ENCODE measurements at places on chromosomes 1 and 21.
A peak's percentile ranks its signal among the peaks of the same experiment; 100 is the strongest.

DNA sequence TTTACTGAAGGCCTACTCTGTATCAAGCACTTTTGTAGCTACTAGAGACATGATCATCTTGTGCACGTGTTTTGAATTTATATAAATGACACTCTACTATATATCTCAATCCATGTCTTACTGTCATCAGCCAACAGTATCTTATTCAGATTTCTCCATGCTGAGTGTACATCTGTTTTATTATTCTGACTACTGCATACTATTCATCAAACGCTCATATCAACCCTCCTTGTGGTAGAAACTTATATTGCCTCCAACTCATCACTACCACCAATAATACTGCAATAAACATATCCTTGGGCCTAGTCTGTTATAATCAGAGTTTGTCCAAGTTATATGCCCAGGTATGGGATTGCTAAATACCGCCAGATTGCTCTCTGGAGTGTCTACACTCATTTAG is 81.6 kb upstream of the IRF2BP2 start:
- DNase-seq = peak; percentile 10

GRCh38 chr21:45177039-45177438 is 102.7 kb downstream of the ADARB1 start:
- DNase-seq = no peak

GRCh38 chr21:28207436-28208173 is 785.1 kb downstream of the LTN1 start:
- no peak for DNase-seq

GRCh38 chr1:230758709-230759368 is 11.7 kb downstream of the CAPN9 start:
- DNase-seq = no peak

DNA sequence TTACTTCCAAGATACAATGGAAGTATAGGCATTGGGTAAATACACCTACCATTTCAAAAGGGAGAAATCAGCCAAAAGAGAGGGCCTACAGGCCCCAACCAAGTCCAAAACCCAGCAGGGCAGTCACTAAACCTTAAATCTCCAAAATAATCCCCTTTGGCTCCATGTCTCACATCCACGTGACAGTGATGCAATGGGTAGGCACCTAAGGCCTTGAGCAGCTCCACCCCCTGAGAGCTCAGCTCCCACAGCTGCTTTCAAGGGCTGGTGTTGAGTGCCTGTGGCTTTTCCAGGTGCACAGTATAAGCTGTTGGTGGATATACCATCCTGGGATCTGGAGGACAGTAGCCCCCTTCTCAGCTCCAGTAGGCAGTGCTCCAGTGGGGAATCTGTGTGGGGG is 72.5 kb downstream of the UROD start:
- no peak for DNase-seq

GRCh38 chr1:48741380-48741779 is 35.3 kb downstream of the BEND5 start:
- no peak for DNase-seq

DNA sequence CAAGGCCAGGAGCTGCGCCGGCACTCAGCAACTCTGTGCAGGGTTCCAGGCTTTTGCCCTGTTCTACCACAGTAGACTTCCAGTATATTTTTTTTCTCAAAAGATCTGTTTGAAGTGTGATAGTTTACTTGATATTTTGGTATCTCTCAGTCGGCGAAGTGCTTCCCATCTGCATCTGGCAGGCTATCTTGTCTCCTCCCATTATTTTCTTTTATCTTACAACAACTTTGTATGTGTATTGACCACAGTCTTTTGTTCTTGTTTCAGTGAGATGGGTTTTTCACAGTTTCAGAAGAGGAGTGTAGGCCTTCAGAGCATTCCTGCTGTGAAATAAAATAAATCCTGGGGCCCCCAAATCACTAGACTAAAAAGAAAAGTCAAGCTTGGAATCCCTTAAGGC is 292.9 kb downstream of the PTGER3 start:
- DNase-seq = no peak

GRCh38 chr1:157831968-157832626 is 9.5 kb downstream of the CD5L start:
- no peak for DNase-seq

DNA sequence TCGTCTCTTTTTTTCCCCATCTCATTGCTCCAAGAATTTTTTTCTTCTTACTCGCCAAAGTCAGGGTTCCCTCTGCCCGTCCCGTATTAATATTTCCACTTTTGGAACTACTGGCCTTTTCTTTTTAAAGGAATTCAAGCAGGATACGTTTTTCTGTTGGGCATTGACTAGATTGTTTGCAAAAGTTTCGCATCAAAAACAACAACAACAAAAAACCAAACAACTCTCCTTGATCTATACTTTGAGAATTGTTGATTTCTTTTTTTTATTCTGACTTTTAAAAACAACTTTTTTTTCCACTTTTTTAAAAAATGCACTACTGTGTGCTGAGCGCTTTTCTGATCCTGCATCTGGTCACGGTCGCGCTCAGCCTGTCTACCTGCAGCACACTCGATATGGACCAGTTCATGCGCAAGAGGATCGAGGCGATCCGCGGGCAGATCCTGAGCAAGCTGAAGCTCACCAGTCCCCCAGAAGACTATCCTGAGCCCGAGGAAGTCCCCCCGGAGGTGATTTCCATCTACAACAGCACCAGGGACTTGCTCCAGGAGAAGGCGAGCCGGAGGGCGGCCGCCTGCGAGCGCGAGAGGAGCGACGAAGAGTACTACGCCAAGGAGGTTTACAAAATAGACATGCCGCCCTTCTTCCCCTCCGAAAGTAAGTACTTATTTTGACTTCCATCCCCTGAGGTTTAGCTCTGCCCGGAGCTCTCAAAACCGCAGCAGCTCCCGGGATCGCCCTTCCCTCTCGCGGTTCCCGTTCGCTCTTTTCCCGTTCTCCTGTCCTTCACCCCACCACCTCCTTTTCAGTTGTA is 1.5 kb downstream of the TGFB2 start:
- DNase-seq = peak; percentile 28

GRCh38 chr1:230230948-230231773 is 164.1 kb downstream of the GALNT2 start:
- no peak for DNase-seq

DNA sequence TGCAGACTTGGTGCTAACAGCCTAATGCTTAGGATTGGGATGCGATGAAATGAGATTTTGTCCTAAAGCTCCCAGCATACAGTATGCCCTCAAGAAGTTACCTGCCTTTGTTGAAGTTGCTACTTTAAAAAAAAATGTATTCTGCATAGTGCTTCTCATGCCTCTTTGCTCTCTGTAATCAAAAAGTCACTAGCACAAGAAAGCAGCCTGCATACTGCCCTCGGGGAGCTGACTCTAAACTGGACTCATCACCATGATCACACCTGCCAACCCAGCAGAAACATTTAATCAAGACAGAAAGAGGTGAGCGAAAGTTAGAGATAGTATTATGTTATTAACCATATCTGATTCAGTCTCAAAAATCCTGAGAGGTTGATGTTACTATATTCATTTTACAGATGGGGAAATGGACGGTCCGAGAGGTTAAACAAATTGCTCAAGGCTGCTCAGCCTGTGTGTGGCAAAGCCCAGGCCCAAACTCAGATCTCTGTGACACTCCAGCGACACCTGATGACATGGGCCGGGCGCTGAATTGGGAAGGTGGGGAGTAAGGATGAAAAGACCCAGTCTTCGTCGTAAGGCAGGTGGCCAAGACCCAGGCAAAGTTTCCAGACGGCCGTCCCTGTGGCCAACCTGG is 1.1 kb downstream of the BATF3 start:
- no peak for DNase-seq

DNA sequence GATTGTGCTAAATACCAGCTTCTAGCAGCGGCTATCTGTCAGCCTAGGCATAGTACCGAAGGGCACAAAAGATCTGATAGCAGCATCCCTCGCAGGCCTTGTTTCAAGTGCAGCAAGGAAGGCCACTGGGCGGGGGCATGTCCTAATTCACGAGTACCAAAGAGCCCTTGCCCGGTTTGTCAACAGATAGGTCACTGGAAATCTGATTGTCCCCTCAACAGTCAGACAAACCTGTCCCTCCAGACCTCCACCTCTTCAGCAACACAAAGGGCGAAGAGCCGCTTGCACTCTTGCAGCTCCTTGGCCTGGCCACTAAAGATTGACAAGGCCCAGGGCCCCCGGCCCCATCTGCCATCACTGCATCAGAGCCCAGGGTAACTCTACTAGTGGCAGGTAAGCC is 22.7 kb upstream of the CA6 start:
- DNase-seq = no peak

DNA sequence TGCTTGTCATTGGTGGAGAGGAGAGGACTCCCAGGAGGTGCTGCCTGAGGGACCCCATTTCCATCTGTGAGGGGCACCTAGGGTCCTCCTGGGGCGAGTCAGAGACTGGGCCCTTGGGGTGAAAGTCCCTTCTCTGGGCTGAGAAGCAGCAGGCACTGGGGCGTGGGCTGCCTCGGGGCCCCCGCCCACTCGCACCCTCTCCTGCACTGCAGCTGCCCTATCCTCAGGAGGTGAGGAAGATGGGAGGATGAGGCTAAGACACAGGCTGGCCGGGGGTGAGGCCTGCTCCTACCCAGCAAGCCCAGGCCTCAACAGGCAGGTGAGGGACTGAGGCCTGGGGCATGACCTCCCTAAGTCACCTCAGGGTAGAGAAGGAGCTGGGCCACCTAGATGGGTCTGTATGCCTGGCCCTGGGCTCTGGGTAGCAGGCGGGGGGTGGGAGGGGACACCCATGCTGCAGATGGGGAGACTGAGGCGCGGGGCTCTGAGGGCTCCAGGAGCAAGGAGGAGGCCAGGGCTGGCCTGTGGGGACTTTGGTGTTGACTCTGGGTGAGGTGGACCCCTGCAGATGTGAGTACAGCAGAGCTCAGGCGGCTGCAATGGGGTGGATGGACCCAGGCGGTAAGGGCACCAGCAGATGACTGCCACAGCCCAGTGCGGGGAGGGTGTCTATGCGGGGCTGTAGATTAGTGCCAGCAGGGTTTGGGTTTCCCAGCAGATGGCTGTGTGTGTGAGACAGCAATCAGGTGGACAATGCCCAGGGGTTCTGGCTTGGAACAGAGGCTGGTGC is 10.4 kb upstream of the ZNF669 start:
- DNase-seq = no peak

- DNase-seq = no peak
Observed at GRCh38 chr1:19308509-19308907, 3.4 kb downstream of the AKR7A2 start.

- DNase-seq = no peak
Observed at GRCh38 chr1:172512591-172512990, 20.4 kb upstream of the SUCO start.

DNA sequence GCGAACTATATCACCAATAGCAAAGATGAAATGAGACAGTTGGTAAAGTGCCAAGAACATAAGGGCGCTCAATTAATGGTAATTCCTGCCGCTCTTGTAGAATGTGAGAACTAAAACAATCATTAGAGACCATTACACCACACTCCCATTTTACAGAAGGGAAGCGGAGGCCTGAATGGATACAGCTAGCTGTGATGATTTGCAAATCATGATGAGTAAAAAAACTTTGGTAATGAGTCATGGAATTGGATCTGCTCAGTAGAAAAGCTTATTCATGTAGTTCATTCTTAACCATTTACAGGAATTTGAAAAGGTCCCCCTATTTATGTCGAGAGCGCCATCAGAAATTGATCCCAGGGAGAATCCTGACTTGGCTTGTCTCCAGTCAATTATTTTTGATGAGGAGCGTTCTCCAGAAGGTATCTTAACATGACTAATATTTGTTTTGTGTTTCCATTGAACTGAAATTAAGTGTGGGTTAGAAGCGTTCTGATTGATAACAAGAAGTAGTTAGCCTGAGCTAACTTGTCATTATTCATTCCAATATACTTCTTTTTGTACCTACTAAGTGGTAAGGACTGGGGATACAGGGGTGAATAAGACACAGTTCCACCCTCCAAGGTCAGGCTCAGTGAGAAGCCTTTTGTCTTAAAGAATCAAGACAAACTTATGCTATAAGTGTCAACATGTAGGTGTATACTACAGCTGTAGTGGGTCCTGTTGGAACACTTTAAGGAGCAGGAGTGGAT is 812 bp downstream of the TTC4 start:
- DNase-seq = no peak

DNA sequence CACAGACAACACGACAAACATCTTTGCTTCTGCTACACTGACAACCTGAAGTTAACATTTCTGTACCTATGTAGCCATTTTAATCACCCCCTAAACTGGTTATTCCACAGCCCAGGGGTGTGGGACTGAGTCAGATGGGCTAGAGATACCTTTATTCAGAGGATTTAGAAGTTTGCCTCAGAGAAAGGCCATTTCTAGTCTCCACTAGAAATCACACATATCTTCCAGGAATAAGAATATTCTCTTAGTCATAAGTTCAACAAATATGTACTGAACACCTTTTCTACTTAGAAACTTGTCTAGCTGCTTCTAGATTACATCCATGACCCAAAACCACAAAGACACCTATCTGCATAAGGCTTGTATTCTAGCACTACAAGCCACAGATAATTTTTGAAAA is 38.8 kb downstream of the ERG start:
- DNase-seq = no peak

DNA sequence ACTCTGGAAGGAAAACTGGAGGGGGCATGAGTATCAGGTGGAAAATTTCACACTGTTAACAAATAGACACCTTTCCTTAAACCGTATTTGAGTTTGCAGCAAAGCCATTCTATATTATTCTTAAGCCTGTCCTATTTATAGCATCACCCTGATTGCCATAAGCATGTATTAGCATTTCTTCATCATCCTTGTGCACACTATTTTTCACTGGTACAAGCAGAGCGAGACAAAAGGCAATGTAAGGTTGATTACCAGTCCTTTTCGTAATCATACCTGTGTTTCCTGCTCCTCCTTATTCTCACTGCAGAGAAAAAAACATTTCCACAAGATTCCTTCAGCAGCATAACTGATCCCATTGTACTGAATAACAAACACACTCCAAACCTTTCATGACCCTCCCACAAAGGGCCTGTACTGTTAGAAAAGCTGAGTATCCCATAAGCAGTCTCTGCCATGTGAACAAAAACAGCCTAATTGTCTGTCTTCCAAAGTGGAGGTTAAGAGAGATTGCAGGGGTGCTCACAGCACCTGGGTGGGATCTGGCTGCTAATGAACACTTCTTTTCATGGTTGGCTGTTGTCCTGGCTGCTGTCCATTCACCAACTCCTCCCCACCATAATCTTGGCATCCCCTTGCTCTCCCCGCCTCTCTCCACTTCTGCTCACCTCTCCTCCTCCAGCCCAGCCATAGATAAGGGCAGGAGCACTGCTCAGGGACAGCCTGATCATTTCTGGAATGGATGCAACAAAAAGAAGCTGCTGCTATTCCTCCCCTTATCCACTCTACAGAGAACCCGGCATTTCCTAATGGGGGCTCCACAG is 30.4 kb downstream of the VTCN1 start:
- no peak for DNase-seq

DNA sequence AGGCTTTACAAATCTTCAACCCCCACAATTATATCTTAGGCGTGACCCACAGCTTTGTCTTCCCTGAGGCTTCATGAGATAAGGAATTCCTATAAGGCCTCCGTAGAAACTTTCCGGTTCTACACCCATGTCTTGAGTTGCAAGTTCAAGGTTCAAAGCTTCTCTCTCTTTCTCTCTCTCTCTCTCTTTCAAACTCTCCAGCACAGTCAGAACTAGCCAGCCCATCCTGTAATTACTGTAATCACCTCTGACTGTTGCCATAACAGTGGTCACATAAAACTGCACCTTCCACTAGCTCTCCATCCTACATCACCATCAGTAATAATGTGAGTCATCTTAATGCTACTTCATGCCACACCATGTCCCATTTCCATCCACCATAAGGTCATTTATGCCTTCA is 90.0 kb upstream of the NFASC start:
- no peak for DNase-seq

Measured in Kasumi-1 (cell line).